Aorta (tissue), 5 donors: ENCODE measurements at places on chromosomes 6 and 20. TPM values are rescaled to one million over a fixed set of nuclear protein-coding genes. Genes with fewer than 3 reads are reported as not detected.

MYB gene
- not detected for total RNA-seq

DNA sequence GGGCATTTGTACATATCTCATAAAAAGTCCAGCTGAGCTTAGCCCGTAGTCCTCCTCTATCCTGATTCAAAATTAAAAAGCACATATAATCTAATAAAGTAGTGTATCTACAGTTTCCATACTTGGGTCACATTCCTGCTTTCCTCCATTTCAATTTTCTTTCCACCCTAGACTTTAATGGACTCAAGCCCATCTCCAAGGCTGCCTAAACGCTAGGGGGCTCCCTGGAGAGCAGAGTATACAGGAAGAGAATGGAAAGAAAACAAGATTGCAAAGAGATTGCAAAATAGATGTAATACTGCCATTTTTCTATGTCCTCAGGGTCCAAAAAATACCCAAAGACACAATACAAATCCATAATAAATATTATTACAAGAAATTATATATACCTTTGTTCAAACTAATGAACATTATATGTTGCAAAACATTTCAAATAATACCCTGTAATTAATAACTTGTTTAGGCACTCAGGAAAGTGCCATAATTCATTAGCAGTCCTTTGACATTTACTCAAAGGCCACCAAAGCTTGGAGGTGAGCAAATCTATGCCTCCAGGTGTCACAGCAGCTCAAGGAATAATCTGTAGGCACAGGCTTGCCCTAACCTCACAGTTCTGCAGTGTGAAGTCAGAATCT is 2.4 kb upstream of the MCM3 start:
- peak; percentile 83 for DNase-seq

DNA sequence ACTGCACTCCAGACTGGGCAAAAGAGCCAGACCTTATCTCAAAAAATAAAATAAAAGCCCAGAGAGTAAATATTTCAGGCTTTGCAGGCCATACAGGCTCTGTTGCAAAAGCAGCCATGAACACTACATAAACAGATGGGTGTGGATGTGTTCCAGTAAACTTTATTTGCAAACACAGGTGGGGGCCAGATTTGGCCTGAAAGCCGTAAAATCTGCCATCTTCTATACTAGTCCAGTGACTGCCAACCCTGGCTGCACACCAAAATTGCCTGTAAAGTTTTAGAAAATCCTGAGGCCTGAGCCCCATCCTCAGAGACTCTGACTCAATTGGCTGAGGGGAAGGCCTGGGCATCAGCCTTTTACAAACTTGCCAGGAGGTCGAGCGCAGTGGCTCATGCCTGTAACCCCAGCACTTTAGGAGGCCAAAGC is 103.6 kb downstream of the ZMYND8 start:
- no peak for DNase-seq

IFNGR1 gene
- 64.4 TPM for total RNA-seq

DNA sequence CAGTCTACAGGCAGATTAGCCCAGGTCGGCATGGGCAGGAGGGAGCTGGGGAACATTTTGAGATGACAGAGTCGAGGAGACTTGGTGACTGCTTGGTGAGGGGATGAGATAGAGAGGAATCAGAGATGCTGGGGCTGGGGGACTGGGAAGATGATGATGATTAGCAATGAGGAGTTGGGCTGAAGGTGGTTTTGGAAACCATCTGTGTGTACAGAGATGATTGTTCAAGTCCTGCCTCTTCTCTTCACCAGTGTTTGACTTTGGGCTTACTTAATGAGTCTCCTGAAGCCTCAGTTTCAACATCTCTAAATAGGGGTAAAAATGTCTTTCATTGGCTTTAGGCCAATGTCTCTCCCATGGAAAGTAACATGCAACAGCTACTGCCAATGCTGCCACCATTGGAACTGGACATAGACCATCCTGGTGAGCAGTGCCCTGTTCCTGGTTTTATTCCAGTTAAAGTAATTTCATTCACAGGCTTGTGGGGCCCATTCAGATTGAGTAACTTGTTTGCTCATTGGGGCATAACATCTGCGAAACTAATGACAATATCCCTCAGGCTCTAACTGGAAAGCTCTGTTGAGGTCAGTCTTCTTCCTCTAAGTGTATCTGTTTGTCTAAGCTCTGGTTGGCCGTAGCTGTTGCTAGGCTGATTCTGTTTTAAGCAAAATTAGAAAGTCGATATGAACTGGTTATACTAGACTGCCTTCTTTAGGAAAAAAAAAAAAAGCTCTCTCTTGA is 99.1 kb downstream of the ARMC2 start:
- DNase-seq: no peak

HDGFL1 gene
- not detected for total RNA-seq

C20orf202 gene
- 0.54 TPM for total RNA-seq

GRCh38 chr6:31541059-31541657 is 645 bp downstream of the DDX39B start:
- peak; percentile 84 for DNase-seq

DNA sequence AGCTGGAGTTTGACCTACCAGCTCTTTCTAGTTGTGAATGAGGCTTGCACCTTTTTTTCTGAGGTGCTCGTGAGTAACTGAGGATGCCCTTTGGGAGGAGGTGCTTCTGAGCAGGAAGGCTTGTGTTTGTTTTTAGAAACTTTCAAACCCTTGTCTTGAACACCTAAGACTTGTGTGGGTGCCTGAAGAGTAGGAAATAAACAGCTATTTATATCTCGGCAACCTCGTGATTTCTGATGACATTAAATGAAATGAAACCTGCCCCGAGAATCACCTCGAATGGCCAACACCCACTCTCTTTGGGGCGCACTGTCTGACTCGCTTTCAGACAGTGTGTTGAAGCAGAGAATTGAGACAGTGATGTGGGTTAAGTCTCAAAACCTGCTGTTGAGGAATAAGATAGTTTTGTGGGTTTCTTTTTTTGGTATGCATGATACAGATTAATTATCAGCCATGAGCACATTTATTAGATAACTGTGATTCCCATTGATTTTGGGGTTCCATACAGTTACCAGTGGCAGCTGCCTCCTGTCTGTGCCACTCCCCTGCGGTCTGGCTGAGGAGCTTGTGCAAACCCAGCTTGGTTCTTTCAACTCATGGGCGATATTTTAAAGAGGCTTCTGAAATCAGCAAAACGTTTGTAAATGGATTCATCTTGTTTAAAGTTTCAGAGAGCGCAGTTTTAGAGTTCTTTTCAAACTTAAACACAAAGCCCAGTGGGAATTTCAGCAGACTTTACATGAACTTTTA is 8.4 kb downstream of the IRF4 start:
- no peak for DNase-seq
